ENCODE measurements at places on chromosomes 2 and 18.

DNA sequence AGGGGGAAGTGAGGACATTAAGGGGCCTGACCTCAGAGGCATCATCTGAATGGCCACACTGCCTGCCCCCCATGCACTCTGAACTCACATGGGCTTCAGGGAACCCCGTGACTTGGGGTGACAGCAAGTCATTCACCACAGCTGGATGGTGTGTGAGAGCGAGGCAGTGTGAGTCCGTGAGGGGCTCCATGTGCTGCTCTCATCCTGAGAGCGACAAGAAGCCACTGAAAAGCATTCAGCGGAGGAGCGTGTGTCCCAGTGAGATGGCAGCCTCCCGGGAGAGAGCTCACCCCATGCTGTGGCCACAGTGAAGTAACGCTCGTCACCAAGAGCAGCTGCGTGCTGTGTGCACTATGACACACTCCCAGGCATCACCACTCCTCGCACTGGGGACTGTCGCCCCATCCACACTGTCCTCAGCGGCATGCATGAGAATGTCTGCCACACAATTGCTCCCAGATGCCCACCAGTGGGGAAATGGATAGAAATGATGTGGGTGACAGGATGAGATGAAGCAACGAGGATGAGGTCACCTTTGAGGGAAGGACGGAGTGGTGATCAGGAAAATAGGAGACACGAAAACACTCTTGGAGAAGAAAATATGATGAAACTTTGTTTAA lies 213.0 kb upstream of the RAB6C start:
- no peak for DNase-seq

- peak; percentile 67 for DNase-seq
Observed at GRCh38 chr2:132632000-132632649, 37.9 kb downstream of the LYPD1 start.

- no peak for DNase-seq
Observed at GRCh38 chr2:23465936-23466335, 81.0 kb downstream of the KLHL29 start.

- peak; percentile 12 for DNase-seq
Observed at GRCh38 chr18:41391616-41392595, 563.1 kb upstream of the PIK3C3 start.

GRCh38 chr2:152183401-152184073 lies 8.0 kb upstream of the STAM2 start:
- DNase-seq, result no peak

- no peak for DNase-seq
Observed at GRCh38 chr2:238387332-238387731, 39.4 kb upstream of the ASB1 start.

- no peak for DNase-seq
Observed at GRCh38 chr18:49101236-49101635, 150.5 kb upstream of the SMAD7 start.

DNA sequence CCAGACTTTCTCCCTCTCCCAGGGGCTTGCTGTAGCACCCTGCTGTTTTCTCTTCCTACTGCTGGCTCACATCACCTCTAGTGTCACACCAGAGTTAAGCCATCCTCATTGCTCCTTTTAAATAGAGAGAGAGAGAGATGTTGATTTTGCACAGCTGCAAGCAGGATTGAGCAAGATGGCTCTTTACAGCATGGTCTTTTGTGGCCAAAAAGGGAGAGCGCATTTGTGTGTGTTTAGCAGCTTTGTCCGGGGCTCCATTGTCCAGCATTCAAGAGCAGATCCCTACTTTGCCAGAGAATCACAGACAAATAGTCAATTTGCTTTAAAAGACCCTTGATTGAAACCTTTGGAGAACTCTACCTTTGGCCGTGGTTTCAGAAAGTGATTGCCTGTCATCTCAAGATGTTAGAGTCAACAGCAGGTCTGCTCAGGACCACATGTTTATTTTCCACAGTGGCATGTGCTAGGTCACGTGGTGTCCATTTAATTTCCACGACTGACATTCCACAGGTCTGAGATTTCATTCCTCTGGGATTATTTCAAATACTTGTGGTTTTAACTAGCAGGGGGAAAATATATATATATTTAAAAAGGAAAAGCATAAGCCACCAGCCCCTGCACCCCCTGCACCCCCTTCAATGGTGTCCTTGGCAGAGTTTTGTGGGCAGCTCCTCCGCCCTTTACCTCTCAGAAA lies 359.9 kb upstream of the SLC14A2 start:
- no peak for DNase-seq
